Stimulated activated CD4-positive, alpha-beta T cell treated with anti-CD3 and anti-CD28 coated beads, Interleukin-1b, Interleukin-23, amount 100 ng/mL, for 4 hours (primary cell): ENCODE measurements at places on chromosomes 11 and 22.

DNA sequence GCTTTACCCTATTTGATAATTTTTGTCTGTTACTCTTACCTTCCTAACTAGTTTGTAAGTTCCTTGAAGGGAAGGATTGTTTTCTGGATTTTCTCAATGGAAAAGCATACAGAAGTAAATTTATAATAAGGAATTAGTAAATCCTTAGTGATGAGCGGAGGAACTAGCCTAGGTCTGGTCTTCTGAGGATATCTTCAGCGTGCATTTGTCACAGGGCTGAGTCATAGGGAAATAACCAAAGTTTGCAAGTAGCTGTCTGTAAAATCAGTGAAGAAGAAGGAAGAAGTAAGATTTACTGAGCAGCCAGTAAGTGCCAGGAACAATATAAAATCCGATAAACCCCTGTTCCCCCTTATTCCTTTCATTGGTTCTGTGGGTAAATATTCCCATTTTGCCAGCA is 162.7 kb upstream of the SORL1-AS1 start:
- no peak for DNase-seq

DNA sequence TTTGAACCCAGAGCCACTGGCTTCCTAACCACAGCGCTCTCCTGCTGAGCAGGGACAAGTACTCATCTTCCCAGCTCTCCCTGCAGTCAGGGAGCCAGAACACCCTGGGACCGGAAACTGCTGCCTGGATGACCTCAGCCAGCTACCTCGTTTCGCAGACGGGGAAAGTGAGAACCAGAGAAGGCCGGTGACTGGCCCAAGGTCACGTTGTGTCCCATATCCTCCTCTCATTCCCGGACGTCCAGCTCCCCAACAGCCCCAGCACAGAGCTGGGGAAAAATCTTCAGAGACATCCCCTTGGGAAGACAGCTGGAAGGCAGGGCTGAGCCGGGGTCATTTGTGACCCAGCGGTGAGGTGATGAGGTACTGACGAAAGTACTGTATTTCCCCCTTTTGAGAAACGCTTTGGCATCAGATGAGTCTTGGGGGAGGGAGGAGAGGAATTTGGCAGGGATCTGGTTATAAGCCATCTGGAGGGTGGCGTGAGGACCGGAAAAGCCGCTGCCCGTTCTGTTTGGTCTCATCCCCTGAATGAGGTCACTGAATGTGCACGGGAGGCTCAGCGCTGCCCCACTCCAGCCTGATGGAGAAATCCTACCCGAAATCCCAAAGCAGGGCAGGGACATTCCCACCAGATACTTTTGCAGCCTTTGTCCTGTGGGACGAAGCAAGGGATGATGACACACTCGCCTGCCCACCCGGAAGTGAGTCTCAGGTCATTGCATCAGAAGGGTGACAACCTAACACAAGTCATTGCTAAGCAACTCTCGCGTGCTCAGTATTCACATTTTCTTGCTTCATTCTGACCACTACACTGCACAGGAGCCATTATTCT is 41.1 kb downstream of the LIF start:
- DNase-seq, result no peak

- DNase-seq, result no peak
Observed at GRCh38 chr11:33774736-33775466, 581 bp upstream of the FBXO3 start.

DNA sequence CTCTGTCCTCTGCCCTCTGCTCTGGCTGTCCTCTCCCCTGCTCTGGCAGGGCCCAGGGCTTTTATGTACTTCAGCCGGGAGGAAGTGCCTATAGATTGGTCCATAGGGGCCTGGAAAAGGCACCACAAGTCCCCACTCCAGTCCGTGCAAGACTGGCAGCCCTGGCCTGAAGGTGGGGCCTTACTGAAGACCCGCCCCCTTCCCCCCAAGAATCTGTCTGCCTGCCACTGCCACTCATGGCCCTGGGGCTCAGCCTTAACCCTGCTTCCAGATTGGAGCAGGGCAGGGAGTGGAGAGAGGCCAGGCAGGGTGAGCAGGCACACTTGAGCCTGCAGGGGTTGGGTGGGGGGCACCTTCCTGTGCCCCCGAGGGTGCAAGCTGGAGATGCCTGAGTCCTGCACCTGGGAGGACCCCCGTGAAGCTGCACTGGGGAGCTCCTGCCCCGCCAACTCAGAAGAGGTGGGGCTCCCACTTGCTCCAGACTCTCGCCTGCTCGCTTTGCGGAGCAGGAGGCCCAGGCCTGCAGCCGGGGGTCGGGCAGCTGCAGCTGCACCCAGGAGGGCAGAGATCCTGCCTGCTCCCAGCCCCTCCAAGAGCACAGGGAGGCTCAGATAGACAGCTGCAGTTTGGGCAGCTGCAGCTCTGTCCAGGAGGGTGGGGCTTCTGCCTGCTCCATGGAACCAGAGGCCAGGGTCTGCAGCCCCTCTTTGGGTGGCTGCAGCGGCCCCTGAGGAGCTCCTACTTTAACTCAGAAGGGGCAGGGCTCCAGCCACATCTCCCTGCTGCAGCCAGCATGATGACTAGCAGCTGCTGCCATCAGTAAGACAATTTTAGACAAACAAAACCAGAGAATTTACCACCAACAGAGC is 51.0 kb upstream of the SC5D start:
- DNase-seq, result no peak

GRCh38 chr11:1038361-1038760 is 1.8 kb upstream of the MUC6 start:
- DNase-seq, result no peak

DNA sequence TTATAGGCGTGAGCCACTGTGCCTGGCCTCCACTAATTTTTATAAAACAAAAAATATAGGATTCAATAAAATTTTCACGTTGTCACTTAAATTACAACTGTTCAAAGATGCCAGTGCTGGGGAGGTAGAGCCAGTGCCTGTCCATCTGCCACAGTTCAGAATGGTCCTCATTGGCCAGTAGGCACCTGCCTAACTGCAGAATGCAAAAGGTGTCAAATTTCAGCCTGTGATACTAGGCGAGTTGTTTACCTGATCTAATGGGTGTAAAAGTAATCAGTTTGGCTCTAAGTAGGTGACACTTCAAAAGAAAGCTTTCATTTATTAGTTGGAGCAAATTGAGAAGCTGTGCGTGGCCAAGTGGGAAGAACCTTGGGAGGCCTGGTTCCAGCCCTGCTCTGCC is 2.4 kb downstream of the SMARCB1 start:
- no peak for DNase-seq

GRCh38 chr11:110526323-110526722 is 96.6 kb downstream of the FDX1 start:
- DNase-seq, result no peak
